ENCODE measurements at places on chromosomes 16 and 17.

- DNase-seq = no peak
These were observed 3.4 kb upstream of the OSGIN1 start for GRCh38 chr16:83949724-83950001.

- peak; percentile 58 for DNase-seq
These were observed 37.6 kb downstream of the ARHGAP27 start for GRCh38 chr17:45394913-45395568.

GRCh38 chr16:17224879-17225281 lies 245.9 kb downstream of the XYLT1 start:
- peak; percentile 83 for DNase-seq

- no peak for DNase-seq
These were observed 29.2 kb downstream of the SOCS3 start for GRCh38 chr17:78330570-78331224.

DNA sequence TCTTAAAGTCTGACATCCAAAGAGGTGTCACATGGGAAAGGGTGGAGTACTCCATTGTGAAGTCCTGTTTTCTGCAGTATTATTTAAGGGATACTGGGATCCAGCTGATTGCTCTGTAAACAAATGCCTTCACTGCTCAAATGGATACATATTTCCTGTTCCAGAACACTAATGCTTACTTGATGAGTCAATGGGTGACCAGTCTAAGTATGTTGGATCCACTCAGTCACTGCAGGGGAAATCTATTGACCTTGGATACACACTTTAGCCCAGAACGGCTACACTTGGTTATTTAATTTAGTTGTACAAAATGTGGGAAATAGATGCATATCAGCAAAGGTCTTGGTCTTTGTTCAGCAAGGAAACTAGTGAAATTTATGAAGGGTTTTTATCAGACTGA lies 261.4 kb downstream of the MAP2K4 start:
- no peak for DNase-seq

GRCh38 chr16:14275934-14276333 lies 204.8 kb downstream of the MRTFB start:
- DNase-seq = no peak

- no peak for DNase-seq
These were observed 3.1 kb upstream of the TPPP3 start for GRCh38 chr16:67396159-67397035.

DNA sequence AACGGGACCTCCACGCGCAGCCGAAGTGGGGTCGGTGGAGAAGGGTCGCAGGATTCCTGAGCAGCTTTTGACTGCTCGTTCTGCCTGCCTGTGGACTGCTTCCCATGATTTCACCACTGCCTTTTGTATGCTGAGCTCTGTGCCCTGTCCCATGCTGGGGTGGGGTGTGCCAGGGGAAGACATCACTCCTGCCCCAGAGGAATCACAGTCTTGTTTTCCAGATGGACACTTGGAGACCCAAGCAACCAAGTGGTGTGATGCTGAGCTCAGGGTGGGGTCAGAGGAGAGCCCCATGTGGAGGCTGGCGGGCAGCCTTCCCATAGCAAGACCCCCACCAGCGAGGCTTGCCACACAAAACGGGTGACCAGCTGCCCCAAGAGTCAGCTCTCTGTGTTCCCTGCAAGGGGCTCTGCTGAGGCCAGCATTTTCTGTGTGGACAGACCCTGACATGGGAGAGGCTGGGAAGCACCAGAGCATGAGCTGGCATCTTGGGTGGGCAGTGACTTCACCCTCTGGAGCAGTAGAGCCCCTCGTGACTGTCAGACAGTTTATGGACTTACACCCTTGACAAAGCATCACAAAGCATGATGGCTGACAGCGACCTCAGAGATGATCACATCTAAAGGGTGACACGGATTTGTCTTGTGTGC lies 111.9 kb downstream of the GNAO1 start:
- DNase-seq = no peak

DNA sequence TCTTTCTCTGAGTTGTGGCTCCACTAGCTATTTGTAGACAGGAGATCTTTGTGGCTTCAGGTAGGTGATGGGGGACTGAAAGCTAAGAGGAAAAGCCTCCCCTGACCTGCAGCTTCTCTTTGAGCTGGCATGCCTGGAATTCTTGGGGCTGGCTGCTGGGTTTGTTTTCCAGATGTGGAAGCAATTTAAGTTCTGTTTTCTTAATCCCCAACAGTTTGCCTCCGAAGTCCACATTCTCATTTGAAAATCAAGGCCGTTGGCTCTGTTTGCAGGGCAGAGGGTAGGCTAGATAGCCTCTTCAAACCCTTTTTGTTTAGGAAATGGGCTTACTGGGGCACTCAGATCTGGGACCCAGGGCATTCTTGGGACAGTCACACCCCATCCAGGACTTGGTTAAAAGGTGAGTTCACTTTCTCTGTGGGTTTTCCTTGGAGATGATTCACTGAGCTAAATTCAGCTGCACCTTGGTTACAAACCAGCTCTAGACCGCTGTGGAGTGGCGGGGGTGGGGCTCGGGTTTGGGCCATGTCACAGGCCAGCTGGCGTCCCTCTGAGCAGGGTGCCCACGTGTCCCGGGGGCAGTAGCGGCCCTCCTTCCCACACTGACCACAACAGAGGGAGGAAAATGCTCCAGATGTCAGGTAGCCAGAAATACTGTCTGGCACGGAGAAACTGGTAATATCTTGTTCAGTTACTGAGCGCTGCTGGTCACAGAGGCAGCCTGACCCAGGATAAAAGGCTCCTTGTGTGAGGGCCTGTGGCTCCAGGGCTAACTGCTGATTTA lies 108.5 kb downstream of the RAB11FIP4 start:
- no peak for DNase-seq

Data from NAMALWA (cell line).